NAMALWA (cell line): ENCODE measurements at places on chromosomes 16 and 17.

GRCh38 chr16:71412270-71413160, 29.3 kb downstream of the TLE7 start:
- peak; percentile 73 for DNase-seq

DNA sequence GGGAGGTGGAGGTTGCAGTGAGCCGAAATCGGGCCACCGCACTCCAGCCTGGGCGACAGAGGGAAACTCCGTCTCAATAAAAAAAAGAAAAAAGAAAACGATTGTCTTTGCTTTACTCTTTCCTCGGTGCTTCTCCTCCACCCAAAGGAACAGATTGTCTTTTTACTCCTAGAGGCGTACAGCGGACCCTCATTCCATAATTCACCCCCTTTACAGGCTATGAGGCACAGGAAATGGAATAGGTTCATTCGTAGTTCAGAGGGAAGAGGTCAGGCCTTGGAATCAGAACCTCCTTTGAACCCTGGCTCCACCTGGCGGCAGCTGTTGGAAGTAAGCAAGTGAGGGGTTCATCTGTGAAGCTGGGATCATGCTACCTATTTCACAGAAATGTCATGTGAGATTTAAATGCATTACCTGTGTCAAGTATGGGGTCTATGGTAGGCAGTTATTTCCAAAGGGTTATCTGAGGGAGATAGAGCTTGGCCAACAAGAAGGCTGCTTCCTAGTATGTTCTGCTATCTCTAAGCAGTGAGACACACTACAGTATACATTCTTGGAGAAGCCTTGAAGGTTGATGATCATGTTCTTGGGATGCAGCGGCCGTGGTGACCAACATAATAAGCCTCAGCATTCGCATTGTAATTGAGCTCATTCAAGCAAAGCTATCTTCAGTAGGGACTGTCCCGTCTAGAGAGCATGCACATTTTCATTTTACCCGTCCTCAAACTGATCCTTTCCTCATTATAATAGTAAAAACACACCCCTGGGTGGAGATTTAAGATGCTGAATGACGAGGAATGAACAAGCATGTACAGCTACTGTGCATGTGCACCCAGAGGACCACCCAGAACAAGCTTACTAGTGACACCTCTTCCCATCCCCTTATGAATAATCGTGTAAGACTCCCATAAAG, 18.7 kb upstream of the ZNF689 start:
- DNase-seq = peak; percentile 92

DNA sequence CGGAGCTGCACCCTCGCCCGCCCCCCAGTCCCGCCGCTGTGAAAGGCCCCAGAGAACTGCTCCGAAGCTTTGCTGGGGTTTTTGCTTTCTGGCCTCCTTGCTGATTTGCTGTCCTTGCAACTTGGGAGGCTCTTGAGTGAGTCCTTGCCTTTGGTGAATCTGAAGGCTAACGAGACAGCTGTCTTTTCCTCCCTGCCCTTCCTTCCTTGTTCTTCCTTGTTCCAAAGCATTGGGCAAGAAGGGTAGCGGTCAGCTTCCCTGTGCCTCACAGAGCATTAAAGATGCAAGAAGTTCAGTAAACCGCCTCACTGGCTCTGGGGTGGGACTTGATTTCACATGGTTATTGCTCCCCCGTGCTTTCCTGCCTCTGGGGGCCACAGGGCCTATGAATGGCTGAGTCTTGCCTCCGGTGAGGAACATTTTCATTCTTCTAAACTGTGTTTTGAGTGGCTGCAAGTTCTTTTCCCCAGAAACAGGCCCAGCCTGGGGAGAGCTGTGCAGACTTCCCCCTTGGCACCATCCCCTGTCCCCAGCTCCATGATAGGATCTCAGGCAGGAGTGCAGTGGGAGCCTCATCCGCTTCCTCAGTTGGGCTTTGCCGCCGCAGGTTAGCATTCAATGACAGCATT, 1.4 kb downstream of the YPEL2 start:
- peak; percentile 3 for DNase-seq

GRCh38 chr17:42456223-42457106, 2.2 kb upstream of the ATP6V0A1 start:
- DNase-seq = peak; percentile 86

- no peak for DNase-seq
These were observed 9.4 kb downstream of the HSPB9 start for GRCh38 chr17:42131981-42132432.

- DNase-seq = no peak
These were observed 4.8 kb upstream of the RPL38 start for GRCh38 chr17:74198694-74199093.

DNA sequence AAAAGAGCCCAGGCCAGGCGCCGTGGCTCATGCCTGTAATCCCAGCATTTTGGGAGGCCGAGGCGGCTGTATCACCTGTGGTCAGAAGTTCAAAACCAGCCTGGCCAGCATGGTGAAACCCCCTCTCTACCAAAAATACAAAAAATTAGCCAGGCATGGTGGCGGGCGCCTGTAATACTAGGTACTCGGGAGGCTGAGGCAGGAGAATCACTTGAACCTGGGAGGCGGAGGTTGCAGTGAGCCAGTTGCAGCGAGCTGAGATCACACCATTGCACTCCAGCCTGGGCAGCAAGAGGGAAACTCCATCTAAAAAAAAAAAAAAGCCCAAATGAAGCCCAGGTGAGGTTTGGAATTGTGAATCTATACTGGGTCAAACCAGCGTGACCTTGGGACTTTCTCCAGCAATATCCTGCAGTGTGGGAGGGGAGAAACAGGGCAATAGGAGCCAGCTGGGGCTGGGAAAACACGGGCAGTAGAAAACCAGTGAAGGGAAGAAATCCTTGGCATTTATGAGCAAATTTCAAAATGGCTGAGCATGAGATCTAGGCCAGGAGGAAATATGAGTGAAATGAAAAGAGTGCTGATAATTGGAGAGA, 8.2 kb upstream of the DHX8 start:
- DNase-seq = no peak

DNA sequence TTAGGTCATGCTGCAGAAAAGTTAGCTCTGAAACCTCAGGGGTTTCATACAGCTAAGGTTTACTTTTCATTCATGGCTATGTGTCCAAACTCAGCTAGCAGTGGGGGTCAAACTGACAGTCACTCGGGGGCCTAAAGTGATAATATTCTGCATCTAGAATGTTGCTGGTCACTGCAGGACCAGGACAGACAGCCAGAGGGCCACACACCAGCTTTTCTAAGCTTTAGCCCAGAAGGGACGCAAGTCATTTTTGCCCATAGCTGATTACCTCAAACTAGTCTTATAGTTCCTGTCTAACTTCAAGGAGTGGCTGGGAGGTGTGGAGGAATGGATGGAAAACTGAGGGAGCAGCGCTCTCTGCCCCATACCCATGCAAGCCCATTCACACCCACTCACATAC, 163.0 kb upstream of the NLRP1 start:
- DNase-seq = no peak

DNA sequence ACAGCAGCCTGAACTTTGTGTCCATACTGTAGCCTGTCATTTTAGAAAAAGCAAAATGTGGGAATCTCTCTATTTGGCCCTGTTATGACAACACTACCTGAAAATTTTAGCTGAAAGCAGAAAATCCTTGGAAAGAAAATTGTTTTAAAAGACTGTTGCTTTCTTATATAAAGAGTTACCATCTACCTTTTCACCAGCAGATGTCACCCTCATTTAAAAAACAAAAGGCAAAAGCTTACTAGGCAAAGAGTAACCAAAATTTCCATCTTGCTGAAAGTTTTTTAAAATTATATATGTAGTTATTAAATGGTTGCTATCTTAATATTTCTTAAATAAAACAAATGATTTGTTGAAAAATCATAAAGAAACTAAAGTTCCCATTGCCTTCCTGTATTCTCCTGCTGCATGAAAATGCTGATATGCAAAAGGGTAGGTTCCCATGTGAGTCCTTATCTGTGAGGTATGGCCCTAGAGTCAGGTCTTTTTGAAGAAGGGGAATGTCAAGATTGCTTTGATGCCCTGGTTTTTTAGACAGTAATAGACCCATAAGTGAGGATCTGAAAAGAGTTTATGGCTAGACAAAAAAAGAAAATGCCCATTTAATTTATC, 61.0 kb downstream of the TNRC6C start:
- DNase-seq = peak; percentile 63

DNA sequence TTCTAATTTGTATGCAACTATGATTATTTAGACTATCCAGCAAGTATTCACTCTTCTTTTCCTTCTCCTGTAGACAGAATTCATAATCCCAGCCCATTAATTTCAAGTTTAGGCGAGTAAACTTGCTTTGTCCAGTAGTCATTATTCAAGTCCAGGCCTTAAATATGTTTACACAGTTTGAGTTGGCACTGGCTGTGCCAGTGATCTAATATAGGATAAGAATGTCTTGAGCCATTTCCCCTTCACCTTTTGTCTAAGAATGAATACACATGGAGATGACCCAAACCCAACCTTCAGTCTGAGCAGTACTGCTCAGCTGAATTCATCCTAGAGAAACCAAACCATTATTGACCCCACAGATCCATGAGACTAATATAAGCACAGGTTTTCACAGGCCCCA, 930.4 kb upstream of the CDH8 start:
- DNase-seq = no peak

DNA sequence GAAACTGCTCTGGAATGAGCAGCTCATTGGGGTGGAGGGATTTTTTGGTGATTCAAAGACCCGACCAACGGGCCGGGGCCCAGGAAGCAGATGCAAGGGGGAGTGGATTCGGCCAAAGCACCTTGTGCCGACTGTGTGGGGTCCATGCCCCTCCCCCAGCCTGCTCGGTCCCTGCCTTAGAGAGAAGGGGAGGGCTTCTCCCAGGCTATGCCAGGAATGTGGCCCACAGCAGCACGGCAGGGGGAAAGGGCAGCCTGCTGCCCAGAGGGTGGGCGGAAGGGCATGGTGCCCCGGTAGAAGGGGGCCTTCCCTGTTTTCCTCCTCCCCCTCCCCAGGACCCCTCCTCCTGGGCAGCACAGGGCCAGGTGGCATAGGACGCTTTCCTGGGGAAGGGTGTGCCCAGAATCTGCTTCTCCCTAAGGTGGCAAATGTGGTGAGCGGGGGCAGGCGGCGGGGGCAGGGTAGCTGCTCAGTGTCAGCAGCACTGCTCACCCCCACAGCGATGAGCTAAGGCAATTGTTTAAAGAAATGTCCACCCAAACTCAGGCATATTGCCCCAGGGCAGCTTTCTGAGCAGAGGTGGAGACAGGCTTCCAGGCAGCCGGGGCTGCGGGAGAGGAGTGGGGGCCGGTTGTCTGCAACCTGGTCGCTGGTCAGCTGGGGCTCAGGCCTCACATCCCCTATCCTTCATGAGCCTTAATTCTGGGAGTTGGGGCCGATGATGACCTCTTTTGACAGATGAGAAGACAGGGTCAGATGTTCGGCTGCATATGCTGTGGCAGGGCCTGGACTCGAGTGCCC, 33.9 kb upstream of the MLKL start:
- no peak for DNase-seq

- no peak for DNase-seq
These were observed 1.3 kb downstream of the HSBP1 start for GRCh38 chr16:83809092-83809491.

- DNase-seq = no peak
These were observed 2.5 kb upstream of the BANP start for GRCh38 chr16:87948735-87949070.

GRCh38 chr16:26930786-26931581, 135.7 kb upstream of the C16orf82 start:
- no peak for DNase-seq

DNA sequence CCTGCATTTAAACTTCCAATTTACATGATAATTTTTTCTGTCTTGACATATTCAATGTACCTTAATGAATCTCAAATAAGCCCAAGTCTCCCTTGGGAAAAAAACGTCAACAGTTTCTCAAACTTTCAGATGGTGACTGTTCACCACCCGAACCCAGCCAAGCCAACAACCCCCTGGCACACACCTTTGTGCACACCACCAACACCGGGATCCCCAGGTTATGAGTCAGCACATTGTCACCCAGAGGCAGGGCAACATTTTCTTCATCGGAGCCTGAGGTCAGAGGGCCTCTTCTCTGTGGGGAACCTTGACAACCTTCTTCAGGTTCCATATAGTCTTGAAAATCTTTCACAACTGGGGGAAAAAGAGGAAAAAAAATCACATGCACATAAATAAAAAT, 15.5 kb downstream of the DYNC1LI2 start:
- no peak for DNase-seq

GRCh38 chr17:43528988-43529814, 16.9 kb downstream of the ETV4 start:
- no peak for DNase-seq

DNA sequence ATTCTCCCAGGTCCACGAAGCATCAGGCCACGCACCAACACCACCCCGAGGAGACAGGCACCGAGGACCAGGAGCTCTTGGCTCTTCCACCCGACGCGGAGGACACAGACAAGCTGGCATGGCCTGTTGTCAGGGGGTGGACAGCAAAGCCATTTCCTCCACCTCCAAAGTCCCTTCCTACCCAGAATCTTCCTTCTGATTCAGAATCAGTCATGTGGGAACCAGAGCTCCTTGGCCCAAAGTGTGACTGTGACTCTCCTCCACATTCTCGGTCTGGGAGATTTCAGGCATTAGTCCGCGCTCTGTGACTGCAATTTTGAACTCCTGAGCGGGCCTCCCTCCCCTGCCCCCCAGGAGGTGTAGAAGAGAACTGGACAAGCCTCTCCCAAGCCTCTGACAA, 9.2 kb downstream of the DNAH17 start:
- DNase-seq = no peak

DNA sequence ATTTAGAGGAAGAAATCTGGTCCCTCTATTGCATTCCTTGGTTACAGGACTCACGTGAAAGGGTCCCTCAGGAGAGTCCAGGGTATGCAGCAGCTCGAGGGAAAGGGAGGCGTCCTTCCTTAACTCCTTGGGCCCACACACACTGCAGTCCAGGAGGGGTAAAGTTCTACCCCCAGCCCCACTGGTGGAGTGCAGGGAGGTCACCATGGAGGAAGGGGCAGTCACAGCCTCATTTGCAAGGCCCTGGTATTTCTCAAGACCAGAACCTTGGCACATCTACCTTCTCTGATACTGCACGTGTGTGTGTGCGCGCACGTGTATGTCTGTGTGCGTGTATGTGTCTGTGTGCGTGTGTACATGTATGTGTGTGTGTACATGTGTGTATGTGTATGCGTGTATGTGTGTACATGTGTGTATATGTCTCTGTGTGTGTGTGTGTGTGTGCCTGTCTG, 11.1 kb downstream of the HIC1 start:
- no peak for DNase-seq

- no peak for DNase-seq
These were observed 678 bp upstream of the AKAP10 start for GRCh38 chr17:19978209-19978802.

DNA sequence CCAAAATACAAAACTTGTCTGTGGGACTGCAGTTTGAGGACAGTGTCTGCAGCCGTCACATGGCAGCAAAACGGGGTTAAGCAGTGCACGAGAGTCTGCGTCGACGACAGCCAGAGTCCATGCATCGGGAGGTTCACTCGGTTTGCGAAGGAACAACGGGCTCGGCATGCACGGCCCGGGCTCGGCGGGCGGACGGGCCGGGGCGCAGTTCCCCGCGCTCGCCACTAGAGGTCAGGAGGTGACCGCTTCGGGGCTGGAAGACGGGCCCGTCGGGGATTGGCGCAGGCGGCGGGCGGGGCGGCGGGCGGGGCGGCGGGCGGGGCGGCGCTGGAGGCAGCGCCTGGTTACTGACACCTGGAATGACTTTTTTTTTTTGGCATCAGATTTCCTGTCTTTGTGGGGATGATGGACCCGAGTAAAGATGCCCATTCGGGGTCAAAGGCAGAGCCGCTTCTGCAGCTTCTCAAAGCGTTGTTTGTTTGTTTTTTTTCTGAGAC, 6.5 kb downstream of the SCGB1C2 start:
- peak; percentile 63 for DNase-seq

GRCh38 chr17:78557598-78558039, 19.6 kb downstream of the DNAH17 start:
- DNase-seq = peak; percentile 29

- DNase-seq = no peak
These were observed at the start of gene PRR15L for GRCh38 chr17:47957591-47958490. PRR15L (minus strand) TSS chr17:47957883; CDS start chr17:47953234, 4,649 bp downstream.
